ENCODE measurements at places on chromosomes 11 and 22. TPM values are rescaled to one million over a fixed set of nuclear protein-coding genes. Genes with fewer than 3 reads are reported as not detected.

DNA sequence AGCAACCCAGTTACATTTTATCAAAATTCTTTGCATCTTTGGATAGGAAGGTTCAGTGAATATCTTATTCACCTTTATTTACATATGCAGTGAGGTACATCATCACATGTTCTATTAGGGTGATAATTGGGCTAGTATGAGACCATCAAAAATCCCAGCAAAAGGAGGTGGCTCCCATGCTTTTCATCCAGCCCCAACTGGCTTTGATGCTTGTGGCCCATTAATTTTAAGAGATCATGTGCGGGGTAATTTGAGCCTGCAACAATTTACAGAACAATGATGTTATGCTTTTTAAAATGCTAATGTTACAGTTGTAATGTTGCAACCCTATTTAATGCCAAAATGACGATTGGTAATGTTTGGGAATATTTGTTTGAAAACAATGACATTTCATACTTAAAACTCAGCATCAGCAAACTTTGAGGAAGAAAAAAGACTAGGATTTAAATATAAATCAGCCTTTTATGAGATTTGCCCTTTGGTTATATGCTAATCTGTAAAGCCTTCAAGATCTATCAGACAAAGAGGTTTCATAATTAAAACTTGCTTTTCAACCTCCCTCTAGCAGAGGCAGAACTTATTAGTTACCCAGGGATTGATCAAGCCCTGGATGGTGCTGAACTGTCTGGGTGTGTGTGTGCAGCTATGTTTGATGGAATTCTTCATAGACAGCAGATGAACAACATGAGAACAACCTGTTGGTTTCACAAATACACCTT, 183.5 kb upstream of the SORL1-AS1 start:
- DNase-seq: no peak

GRCh38 chr22:39316440-39317083, 2.9 kb downstream of the RPL3 start:
- DNase-seq: peak; percentile 95

The FAM181B gene
- total RNA-seq: 0.05 TPM

- DNase-seq: no peak
Observed at GRCh38 chr11:102319544-102319943, 2.3 kb downstream of the BIRC3 start.

The CDC42BPG gene
- total RNA-seq: 0.34 TPM

- no peak for DNase-seq
Observed at GRCh38 chr11:6232899-6233298, 1.5 kb downstream of the FHIP1B start.

DNA sequence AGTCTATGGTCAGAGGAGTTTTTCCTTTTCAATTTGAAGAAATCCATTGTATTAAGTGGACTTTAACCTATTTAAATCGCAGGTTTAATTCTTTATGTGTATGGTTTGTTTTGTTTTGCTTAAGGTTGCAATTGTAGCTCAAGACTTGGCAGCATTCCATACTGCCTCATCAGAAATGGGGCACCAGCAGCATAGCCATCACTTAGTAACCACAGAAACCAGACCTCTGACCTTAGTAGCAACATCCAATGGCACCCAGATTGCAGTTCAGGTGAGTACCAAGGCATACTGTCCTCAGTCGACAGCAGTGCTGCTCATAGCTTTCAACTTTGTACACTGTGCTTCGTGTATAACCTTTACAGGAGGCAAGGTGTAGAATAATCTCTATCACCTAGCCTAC, 48.4 kb upstream of the WEE1 start:
- peak; percentile 26 for DNase-seq

Data from dermis blood vessel endothelial cell (primary cell).